ENCODE measurements at places on chromosomes 12 and 14.
A peak's percentile ranks its signal among the peaks of the same experiment; 100 is the strongest.

- DNase-seq, result no peak
These were observed 68.5 kb upstream of the BEGAIN start for GRCh38 chr14:100655741-100656085.

- DNase-seq, result no peak
These were observed 658.7 kb downstream of the SOX5 start for GRCh38 chr12:23290627-23291330.

- DNase-seq, result no peak
These were observed 24.3 kb downstream of the RASAL1 start for GRCh38 chr12:113111247-113111646.

DNA sequence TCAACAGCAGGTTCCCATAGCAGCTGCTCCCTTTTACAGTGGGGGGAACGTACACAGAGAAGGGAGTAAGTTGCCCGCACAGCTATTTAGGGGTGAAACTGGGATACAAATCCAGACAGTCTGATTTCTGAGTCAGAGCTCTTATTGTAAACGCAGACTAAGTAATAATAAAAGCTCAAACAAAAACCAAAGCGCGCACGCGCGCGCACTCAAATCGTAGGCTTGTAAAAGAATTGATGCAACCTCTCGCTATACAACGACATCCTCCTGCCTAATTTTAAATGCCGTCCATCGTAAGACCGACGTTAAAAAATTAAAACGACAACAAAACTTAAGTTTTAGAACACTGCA lies 747 bp upstream of the DACT1 start:
- DNase-seq, result peak; percentile 23

DNA sequence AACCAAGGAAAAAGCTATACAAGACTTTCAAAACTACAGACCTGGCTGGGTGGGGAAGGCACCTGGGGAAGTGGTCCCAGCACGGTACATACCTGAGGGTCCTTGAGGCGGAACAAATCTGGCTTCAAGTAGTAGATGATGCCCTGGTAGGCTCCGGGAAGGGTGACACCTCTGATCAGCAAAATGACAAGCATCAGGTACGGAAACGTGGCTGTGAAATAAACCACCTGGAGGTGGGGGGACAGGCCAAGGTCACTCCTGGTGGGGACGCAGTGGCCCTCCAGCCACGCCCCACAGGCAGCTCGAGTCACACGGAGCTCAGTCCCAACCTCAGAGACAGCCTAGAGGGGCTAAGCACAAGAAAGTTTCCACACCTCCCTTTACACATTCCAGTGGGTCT lies 15.3 kb downstream of the SLC6A12 start:
- DNase-seq, result no peak

DNA sequence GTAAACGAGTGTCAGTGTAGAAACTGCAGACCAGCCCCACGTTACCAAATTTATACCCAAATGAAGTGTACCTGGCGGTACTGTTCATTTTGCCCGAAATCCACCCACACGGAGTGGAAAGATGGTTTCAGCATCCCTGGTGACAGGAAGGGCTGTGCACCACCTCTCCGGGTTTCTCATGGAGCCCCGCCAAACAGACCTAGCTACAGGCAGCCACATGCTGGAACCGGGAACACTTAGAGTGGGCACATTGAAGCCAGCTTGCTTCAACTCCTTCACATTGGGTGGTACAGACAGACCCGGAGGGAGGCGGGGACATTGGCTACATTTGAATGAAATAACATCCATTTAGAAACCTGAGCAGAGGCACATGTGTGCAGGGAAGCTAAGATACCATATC lies 84.4 kb downstream of the PPP2R5C start:
- no peak for DNase-seq

GRCh38 chr14:93032421-93032936 lies 83.2 kb downstream of the ITPK1 start:
- no peak for DNase-seq

GRCh38 chr12:124136796-124137195 lies 158.1 kb upstream of the RFLNA start:
- no peak for DNase-seq
